Osteoblast (primary cell): ENCODE measurements at places on chromosomes 1 and 21. TPM values are rescaled to one million over a fixed set of nuclear protein-coding genes. Genes with fewer than 3 reads are reported as not detected.
A peak's percentile ranks its signal among the peaks of the same experiment; 100 is the strongest.

DNA sequence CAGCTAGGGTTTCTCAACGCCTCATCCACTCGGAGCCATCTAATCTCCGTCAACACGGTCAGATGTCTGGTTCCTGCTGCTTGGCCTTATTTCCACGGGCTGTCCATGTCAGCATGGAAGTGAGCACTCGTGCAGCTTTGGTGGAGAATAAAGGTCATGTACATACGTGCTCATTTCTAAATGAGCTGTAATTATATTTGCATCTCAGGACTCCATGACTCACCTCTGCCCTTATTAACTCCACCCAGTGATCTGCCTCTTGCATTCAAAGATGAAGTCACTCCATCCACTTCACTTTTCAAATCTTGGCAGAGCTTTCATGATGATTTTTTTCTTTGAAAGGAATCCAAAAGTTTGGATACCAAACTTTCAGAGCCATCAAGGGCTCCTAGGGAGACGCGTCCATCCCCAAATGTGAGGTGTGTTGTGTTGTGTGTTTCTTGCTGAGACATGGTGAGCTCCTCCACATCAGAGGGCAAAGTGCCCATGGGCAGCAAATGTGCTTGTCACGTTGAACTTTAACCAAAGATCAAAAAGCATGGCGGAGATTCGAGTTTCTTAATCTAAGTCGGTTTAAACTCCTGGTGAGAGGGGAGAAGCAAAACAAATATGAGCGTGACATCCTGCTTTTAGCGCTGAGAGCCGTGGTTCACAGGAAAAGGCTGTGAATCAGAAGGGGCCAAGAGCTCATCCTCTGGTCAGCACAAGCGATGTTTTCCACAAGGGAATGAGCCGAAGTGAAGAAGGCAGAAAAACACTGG is 68.6 kb upstream of the ERRFI1 start:
- peak; percentile 65 for DNase-seq

DNA sequence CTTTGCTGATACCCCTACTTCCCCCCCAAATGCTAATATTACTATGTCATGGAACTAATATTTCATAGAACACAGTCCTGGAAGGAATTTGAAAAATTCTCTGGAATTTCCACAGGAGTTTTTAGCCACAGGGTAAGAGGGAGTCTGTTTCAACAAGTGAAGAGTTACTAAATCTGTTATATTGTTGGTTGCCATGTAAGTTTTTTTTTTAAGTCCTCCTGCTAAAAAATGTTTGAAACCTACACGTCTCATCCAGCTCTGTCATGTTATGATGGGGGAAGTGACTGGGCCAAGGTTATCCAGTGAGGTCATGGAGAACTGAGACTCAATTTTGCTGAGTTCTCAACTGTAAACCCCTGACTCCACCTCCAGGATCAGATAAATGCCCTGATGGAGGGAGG is 60.8 kb upstream of the USP24 start:
- DNase-seq = no peak

DNA sequence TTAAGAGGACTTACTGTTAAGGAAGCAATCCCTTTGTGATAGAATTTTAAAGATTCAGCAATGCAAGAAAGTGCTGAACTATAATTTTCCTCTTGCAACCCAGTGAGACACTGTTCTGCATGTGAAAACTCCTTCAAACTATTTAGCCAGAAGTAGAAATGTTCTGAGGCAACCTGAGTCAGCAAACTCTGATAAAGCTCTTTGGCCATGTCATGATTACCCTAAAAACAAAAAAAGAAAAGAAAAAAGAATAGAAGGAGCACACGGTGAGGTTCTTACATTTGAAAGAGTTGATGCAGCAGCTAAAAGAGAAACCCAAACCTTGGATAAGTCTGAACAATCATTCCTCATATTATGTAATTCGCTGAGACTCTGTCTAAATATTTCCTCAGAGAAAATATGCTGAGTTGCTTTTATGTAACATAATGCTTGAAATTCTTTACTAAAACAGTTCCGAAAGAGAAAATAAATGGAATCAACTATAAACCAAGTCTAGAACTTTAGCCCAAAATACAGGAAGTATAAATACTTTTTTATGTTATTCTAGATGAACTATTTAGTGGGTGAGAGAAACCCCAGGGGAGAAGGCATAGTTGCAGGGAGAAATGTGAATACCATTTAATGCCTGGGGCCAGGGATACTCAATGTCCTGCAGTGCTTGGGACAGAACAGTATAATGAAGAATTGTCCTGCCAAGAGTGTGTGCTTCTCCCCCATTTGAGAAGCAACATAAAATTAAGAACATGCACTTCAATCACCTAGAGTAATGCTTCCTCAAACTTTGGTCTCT is 60.0 kb downstream of the INTS7 start:
- DNase-seq = peak; percentile 48

DNA sequence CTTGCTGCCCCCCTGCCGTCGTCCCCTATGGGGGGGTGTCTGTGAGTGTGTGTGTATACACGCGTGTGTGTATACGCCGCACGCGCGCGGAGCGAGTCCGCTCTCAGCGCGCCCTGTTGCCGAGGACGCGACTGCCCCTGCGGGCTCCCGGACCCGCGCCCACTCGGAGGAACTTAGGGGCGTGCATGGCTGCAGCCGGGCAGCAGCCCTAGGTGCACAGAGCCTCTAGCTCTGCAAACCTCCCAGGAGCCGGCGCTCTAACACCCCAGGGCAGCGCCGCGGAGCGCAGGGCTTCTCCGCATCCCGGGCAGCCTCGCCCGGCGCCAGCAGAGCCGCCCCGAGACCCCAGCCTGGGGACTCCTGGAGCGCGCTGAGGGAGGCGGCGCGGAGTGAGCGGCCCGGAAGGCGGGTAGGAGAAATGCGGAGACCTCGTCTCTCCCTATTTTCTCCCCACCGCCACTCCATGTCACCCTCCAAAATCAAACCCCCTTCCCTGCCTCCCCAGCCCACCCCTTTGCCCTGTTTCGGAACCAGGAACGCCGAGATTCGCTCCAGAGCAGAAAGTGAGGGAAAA is 574 bp downstream of the ITPKB start:
- DNase-seq = peak; percentile 84

DNA sequence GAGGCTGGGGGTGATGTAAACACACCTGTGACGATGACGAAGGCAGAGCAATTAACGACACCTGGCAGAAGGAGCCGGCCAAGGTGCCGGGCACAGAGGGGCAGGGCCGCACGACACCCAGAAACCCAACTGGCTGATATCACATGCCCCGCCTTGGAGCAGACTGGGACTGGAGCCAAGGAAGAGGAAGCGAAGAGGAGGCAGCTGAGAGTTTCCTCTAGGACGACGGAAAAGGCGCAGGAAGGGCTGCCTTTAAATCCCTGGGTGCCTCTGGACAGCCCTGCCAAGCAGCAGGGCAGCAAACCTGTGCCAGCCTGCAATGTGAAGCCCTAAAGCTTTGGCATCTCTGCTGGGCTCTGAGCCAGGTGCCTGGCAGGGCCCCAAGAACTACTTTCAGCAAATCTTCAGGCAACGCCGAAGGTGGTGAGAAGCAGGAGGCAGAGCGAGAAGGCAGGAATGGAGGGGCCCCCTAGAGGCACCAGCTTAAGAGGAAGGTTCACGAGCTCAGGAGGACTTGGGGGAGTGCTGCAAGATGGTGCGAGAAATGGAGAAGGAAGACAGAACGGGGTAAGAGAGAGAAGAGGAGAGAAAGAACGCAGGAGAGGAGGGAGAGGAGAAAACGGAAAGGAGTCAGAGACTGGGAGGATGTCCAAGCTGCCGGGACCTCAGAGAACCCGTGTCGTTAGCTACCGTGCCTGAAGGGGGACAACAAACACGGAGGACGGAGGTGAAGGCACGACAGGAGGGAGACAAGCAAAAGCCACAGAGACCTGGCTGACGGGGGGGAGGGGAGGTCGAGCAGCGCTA is 25.3 kb upstream of the PEF1 start:
- DNase-seq = peak; percentile 85

DNA sequence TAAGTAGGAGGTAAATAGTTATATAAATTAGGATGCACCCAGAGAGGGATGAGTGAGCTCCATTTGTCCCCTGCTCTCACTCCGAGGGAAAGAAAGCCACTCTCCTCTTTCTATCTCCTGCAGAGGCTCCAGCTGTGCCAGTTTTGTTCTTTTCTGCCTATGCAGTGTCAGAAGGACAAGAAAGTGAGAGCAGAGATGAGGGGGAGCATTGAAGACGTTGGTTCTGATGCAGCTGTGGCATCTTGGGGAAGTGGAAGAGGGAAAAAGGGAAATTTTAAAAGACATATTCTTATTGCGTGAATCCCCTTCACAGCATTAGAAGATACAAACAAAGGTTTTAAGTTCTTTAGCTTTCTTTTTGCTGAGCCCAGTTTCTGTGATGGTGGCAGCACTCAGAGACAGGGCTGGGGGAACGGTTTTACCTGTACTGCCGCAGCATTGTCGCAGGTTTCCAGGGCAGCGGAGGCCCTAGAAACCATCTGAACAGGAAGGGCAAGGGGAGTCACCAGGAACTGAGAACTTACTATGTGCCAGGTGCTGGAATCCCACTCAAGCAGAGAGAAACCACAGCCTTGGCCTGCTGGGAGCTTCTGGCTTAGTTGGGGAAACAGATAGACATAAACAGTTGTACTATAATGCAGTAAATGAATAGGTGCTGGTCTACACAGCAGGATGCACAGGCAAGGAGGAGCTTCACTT is 44.9 kb upstream of the USP24 start:
- DNase-seq = no peak

DNA sequence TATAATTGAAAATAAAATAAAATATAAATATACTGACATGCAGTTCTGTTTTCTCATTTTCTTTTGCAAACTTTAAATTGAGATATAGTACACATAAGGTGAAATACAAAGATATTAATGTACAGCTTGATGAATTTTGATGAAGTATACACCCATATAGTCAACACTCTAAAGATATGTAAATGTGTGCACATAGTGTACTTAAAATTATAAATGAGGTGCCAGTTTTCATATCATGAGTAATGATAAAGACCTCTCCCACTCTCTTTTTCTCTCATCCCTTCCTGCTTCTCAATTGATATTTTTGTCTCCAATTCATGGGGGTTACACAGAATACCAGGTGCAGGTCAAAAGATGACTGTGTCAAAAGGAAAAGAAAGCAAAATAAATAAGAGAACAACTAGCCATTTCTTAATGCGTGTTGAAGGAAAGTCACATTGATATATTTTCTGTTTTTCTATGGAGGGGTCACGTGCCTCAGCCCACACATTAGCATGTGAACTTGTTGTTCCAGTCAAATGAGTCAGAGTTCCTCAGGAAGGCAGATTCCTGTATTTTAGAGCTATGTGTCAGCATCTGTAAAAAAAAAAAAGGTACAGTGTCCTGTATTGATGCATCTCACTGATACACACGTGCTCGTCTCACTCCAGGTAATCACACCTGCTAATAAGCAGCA is 64.3 kb upstream of the HOOK1 start:
- peak; percentile 75 for DNase-seq

DNA sequence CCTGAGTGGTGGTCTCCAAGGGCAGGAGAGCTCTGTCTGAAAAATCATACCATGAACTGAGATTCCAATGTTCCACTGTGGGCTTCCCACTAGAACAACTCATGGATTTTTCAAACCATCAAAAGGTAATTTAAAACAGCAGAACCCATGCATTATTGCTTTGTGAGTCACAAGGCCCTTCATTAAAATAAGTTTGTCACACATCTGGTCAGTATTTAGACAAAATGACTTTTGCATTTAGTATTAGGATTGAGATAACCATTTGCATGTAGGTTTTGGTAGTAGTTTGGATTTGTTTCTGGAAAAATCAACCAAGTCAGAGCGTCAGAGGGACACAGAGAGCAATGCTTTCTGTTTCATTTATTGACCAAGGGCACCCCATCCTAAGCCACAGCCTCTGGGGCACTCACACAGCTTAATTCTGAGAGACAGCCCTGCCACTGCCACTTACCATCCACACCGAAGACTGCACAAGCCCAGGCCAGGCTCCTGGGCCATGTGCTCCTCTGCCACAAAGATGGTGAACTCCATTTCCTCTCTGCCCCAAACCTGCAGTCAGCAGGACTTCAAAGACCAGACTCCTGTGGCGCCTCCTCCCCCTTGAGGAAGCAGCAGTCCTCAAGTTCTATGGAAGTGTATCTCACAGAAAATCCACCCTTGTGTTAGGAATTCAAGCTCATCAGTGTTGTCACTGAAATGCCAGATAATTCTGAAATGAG is 132.6 kb upstream of the DUSP10 start:
- no peak for DNase-seq

DNA sequence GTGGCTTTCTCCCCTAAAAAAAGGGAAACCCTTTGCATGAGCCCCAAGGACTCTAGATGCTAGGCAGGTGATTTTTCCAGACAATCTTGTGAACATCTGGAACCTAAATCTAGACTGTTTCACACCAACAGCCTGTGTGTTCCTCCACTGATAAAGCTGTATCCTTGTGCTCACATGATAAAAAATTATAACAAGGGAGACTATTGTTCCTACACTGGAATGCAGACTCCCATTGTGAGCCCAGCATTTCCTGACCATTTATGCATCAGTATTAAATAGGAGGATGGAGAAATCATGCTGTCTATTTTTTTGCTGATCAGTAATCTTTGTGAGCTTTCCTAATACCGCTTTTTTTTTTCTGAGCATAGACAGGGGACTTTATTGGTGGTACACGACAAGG is 52.5 kb downstream of the ZNF697 start:
- no peak for DNase-seq

DNA sequence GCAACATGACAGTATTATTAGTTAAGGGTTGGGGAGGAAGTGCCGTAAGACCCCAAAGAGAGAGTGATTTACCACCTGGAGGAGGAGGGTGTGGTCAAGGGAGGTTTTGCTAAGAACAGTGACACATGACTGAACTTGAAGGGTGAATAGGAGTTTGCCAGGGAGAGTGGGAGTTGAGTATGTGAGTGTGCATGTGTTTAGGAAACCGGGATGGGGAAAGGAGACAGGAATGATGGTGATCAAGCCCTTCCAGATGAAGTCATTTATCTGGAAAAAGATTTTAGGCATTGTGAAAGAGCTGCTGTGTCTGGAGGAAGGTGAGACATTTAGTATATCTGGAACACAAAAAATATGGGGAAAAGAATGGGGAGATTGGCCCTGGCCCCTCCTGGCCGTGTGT is 28.1 kb upstream of the IL10 start:
- no peak for DNase-seq

DNA sequence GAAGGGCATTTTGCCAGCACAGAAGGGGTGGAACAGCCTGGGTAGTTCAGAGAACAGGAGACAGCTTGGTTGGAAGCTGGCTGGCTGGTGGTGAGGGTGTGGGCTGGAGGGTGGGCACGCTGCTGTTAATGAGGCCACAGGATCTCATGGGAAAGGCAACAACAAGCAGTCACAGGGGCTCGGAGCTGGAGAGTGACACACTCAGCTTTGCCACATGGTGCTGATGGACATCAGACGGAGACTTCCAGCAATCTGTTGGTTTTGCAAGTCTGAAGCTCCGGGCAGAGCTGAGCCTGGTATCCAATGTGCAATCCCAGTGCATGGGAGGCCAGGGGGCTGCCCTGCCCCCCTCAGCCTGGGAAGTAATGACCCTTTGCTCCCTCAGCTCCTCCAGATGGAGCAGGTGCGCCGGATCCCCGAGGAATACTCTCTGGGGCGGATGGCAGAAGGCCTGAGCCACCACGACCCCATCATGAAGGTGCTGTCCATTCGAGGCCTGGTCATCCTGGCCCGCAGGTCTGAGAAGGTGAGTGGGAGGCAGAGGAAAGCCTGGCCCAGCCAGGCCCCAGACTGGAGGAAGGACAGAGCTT is 15.6 kb upstream of the TTC4 start:
- no peak for DNase-seq

The PTPN14 gene
- total RNA-seq = 122 and 131 TPM in 2 replicates

The HSF2BP gene
- 1.8 and 2.1 TPM in 2 replicates for total RNA-seq

The DIRAS3 gene
- total RNA-seq = 2.1 and 4.0 TPM in 2 replicates

The GCLM gene
- total RNA-seq = 23.0 and 27.5 TPM in 2 replicates

The CACNA1S gene
- total RNA-seq = not detected in 2 replicates

The OR2T11 gene
- not detected in 2 replicates for total RNA-seq

The CSF3R gene
- total RNA-seq = not detected in 2 replicates

The PRAMEF6 gene
- not detected in 2 replicates for total RNA-seq

The BCAR3 gene
- 34.0 and 37.1 TPM in 2 replicates for total RNA-seq
